CD4-positive, CD25-positive, alpha-beta regulatory T cell (primary cell): ENCODE measurements at places on chromosomes 5 and 9. TPM values are rescaled to one million over a fixed set of nuclear protein-coding genes. Genes with fewer than 3 reads are reported as not detected.
A peak's percentile ranks its signal among the peaks of the same experiment; 100 is the strongest.

Gene FAM163B
- total RNA-seq = not detected

Gene C5orf58
- not detected for total RNA-seq

GRCh38 chr5:91022518-91022917 is 360.6 kb downstream of the ARRDC3 start:
- no peak overlapping the region for H3K27ac ChIP-seq
- H3K36me3 ChIP-seq = no peaks in the 10 kb centered on the region
- H3K4me1 ChIP-seq = no peaks in the 10 kb centered on the region
- DNase-seq = no peak

DNA sequence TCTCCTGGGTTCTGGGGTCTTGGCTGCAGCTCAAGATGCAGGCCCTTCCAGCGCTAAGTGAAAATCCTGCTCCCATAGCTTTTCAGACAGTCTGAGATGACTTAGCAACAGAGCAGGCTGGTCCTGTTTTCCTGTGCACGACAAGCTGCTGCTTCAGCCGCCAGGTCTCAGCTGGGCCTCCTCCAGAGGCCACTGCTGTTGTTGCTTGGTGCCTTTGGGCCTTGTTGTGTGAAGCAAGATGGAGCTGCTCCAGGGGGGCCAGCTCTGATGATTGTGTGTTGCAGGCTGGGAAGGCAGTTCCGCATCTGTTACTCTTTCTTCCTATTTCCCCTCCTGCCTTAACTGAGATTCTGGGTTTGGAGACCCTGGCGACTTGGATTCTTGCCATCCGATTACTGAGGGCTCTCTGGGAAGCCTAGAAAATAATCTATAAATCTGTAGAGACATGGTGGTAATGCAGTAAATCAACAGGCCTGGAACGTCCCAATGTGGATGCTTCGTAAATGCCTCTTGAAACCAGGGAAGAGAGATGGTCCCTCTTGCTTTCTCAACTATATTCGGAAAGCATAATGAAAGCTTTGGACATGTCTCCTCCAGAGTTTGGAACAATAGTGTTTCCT is 3.2 kb downstream of the MAP1B start:
- peaks cover 8% of the 10 kb centered on the region for H3K4me1 ChIP-seq
- H3K36me3 ChIP-seq = no peaks in the 10 kb centered on the region
- H3K27ac ChIP-seq = no peak overlapping the region

DNA sequence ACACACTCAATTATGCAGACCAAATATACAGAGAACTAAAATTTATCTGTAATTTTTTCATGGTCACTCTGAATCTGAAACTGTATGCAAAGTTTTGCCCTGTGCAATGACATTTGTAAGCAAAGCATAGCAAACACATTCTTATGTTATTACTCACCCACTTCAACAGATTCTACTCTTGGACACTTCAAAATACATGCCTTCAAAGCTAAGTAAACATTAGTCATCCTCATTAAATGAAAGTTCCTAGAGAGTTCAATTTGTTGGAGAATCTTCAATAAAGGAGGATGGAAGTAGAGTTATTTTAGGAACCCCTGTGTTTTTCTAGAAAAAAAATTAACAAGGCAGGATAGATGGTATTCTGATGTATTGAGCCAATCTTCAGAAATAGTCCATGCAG is 639.7 kb upstream of the C9orf72 start:
- H3K4me1 ChIP-seq = no peaks in the 10 kb centered on the region
- H3K4me3 ChIP-seq = no peak overlapping the region
- no peaks in the 10 kb centered on the region for H3K27me3 ChIP-seq
- no peak for DNase-seq

DNA sequence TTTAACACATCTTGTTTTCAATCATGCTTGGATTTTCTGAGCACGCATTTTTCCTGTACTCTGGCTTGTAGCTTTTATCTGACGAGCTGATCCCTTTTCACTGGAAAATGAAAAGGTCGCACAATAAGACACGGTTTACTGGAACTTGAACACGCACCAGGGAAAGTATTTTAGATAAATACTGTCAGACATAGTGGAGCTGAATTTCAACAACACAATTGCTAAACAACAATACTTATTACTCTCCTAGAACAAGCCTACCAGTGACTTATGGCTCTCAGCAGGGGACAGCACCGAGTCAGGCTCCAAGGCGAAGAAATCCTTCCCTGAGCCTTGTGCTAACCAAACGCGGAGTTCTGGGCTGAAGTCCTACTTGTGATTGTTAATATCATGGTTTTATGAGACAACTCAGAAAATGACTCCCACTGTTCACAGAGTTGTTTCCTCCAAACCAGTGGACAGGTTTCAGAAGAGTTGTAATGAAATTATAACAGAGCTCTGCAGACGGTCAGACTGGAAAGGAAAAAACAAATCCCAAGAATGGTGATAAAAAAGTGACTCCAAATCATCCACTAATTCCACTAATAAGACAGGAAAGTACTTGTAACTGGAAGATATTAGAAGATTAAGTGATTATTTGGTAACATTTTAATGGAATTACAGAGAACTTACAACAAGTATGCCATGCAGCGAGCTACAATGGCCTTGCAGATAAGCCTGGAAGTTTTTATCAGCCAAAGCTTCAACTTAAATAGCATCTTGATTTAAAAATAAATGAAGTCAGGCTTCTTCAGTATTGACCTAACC is 359.6 kb downstream of the EBF1 start:
- H3K27me3 ChIP-seq = no peaks in the 10 kb centered on the region
- no peak overlapping the region for H3K4me3 ChIP-seq
- H3K27ac ChIP-seq = no peak overlapping the region
- no peaks in the 10 kb centered on the region for H3K36me3 ChIP-seq

Gene GEMIN5
- 8.0 TPM for total RNA-seq

DNA sequence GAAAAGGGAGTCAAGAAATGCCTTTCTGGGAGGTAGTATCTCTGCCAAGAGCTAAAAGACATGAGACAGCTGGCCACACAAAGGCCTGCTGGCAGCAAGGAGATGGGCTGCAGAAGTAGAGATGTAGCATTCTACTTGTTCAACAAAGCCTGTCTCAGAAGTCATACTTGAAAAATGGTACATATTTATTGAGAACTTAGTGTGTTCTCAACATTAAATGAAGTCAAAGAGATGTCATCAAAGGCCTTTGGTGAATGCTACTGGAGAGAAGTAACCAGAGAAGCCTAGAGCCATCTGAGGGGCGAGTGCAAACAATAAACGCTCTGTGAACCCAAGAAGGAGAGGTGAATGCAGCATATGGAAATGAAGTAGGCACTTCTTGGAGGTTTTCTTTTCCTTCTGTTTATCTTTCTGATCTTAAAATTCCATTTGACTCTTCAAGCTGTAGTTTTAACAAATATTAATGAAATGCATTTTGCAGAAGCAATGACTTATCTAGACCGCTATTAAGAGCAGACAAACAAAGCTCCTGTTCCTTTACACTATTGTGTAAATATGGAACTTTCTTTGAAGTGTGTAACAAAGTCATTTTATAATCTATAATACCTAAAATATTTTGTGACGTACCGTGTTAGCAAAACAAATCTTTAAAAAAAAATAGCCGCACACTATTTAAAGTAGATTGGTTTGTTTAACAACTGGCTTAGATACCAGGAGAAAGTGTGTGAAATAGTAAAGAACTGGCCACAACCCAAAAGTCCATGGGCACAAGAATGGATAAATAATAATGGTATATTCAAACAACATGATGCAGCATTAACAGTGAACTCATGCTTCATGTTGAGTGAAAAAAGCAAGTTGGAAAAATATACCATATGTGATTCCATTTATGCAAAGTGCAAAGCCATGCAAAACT is 70.2 kb downstream of the ZNF608 start:
- DNase-seq = no peak
- no peaks in the 10 kb centered on the region for H3K27me3 ChIP-seq
- H3K36me3 ChIP-seq = no peaks in the 10 kb centered on the region
- H3K4me3 ChIP-seq = no peak overlapping the region
- no peak overlapping the region for H3K27ac ChIP-seq

Gene NPR3
- total RNA-seq = 2.4 TPM

Gene AGXT2
- not detected for total RNA-seq

GRCh38 chr9:91421971-91422757 is 1.5 kb downstream of the NFIL3 start:
- H3K27ac ChIP-seq = no peak overlapping the region
- peak; percentile 32 for DNase-seq
- H3K4me3 ChIP-seq = peak overlapping the region; percentile 80
- peaks cover 53% of the 10 kb centered on the region for H3K27me3 ChIP-seq

Gene SPATA31A1
- not detected for total RNA-seq

Gene DRD1
- total RNA-seq = not detected

Gene ERCC8
- total RNA-seq = 6.1 TPM

DNA sequence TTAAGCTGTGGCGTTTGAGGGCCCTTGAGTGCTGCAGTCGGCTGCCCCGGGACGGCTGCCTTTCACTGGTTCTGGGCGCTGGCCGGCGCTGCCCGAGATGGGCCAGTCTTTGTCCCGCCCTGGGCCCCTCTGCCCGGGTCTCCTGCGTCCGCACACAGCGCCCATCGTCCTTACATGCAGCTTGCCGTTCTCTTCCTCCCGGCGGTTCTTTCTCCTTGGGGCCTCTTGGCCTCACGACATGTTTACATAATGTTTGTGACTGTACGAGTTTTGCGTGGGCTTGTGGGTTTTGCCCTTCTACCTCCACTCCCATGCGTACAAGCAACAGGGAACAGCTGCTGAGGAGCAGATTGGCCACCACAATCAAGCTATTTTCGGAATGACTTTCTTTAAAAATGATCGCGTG is 618 bp downstream of the TNPO1 start:
- peaks cover 18% of the 10 kb centered on the region for H3K4me1 ChIP-seq
- peak overlapping the region; percentile 80 for H3K4me3 ChIP-seq
- no peaks in the 10 kb centered on the region for H3K36me3 ChIP-seq
- peaks cover 10% of the 10 kb centered on the region for H3K27me3 ChIP-seq
- peak overlapping the region; percentile 73 for H3K27ac ChIP-seq
- DNase-seq = peak; percentile 43

Gene PSD2
- total RNA-seq = not detected

- no peak overlapping the region for H3K4me3 ChIP-seq
- H3K4me1 ChIP-seq = no peaks in the 10 kb centered on the region
- no peaks in the 10 kb centered on the region for H3K27me3 ChIP-seq
- no peak for DNase-seq
- H3K36me3 ChIP-seq = no peaks in the 10 kb centered on the region
These were observed 49.4 kb upstream of the ERBIN start for GRCh38 chr5:65876970-65877369.

DNA sequence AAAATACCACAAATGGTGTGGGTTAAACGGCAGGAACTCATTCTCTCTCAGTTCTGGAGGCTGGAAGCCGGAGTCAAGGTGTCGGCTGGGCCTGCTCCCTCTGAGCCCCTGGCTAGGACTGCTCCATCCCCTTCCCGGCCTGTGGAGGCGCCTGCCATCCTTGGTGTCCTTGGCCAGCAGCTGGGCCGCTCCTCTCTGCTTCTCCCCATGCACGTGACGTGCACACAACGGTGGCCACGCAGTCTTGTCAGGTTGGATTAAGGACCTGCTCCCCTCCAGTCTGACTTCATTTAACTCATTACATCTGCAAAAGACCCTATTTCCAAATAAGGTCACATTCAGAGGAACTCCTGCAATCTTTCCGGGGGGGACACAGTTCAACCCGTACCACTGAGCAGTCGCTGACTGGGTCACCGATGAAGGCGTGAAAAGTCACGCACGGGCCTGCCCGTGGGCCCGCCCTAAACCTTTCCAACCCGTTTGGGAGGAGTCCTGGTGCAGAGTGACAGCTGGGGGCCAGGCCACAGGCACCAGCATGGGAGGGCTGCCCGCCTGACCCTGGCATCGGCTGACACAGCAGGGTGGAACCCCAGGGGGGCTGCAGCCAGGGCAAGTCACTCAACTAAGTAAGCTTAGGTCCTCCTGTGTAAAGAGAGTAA is 135.2 kb downstream of the COL23A1 start:
- no peak overlapping the region for H3K4me3 ChIP-seq
- no peak overlapping the region for H3K27ac ChIP-seq
- DNase-seq = no peak
- no peaks in the 10 kb centered on the region for H3K27me3 ChIP-seq
- no peaks in the 10 kb centered on the region for H3K36me3 ChIP-seq

DNA sequence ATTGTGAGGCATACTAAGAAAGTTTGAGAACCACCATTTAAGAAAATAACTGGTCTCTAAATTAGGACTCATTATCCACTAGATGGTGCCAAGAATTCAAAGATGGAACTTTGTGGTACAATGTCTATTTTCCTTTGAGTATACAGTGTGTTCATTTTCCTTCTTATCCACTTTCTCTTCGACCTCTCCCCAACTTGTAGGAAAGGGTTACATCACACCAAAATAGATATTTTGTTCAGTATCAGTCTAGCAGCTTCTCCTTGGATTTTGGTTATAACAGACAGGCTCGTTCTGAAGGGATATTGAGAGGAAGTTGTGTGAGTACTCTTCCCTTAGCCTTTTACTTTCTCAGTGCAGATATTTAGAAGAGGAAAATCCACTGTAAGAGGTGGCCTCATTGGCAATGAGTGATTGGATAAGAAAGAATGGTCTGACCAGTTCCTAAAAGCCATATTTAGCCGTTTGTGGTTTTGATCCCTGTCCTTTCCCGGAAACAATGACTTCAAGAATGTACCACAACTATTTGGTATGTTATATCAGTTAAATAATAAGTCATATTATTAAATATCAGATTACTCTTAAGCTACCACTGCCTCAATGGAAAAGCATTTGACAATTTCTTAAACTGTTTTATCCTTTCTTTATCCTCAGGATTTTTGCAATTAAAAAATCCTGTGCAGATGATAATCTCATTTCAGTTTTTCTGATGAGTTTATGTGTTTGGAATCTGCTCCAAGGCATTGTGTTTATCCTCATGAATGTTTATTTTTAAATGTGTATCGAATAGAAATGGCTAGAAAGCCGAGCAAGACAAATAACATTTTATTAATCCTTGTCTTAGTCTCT is 69.0 kb upstream of the GRAMD2B start:
- no peak overlapping the region for H3K4me3 ChIP-seq
- H3K36me3 ChIP-seq = no peaks in the 10 kb centered on the region
- peaks cover 9% of the 10 kb centered on the region for H3K27me3 ChIP-seq
- no peaks in the 10 kb centered on the region for H3K4me1 ChIP-seq
- no peak overlapping the region for H3K27ac ChIP-seq
- no peak for DNase-seq

DNA sequence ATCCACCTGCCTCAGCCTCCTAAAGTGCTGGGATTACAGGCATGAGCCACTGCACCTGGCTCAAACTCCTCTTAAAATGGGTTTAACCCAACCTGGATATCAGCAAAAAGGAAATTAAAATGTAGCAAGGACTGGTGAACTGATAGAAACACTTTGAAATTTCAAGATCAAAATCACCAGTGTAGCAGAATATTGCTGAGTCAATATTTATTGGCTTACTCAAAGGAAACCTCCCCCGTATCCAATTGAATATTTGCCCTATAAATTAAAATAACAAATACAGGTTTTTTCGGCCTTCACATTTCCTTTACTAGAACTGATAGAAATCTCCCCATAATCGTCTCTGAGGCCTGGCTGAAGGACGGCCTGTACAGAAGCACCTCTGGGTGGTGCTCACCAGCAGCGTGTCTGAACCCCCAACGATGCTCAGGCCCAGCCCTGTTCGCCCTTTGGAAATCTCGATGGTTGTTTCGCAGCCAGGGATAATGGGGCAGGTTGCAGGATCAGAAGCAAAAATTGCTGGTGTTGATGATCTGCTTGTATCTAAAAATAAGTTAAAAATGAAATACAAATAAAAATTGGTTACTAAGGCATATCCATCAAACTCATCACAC is 156.6 kb downstream of the MPDZ start:
- no peak overlapping the region for H3K4me3 ChIP-seq
- no peaks in the 10 kb centered on the region for H3K4me1 ChIP-seq
- DNase-seq = no peak
- H3K27ac ChIP-seq = no peak overlapping the region

- no peak overlapping the region for H3K27ac ChIP-seq
- DNase-seq = no peak
- no peak overlapping the region for H3K4me3 ChIP-seq
- H3K27me3 ChIP-seq = no peaks in the 10 kb centered on the region
These were observed 85.9 kb upstream of the IL17B start for GRCh38 chr5:149464796-149465489.

Gene PFDN1
- total RNA-seq = 34.3 TPM
